Activated CD8-positive, alpha-beta memory T cell treated with anti-CD3 and anti-CD28 coated beads for 24 hours (primary cell): ENCODE measurements at places on chromosomes 1 and 21.

GRCh38 chr1:17829579-17829978, 74.4 kb downstream of the ACTL8 start:
- DNase-seq: no peak

GRCh38 chr21:25080661-25081060, 526.6 kb downstream of the MRPL39 start:
- no peak for DNase-seq

GRCh38 chr1:212597487-212597886, 11.1 kb upstream of the ATF3 start:
- no peak for DNase-seq

- no peak for DNase-seq
Measured at GRCh38 chr1:180489976-180490375, 12.4 kb downstream of the ACBD6 start.

DNA sequence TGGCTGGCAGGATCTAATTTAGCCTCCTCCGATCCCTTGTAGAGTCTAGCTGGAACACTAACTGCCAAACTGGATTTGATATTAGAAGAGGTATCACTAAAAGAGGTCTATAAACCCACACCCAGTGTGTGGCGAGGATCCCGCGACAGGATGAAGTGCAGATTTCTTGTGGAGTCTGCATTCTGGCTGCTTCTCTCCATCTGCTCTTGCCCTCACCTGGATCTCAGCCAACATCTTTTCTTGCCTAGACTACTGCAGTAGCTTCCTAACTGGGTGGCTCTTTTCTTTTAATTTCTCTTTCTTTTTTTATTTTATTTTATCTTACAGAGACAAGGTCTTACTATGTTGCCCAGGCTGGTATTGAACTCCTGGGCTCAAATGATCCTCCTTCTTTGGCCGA, 48.9 kb upstream of the CAPZB start:
- DNase-seq: no peak

DNA sequence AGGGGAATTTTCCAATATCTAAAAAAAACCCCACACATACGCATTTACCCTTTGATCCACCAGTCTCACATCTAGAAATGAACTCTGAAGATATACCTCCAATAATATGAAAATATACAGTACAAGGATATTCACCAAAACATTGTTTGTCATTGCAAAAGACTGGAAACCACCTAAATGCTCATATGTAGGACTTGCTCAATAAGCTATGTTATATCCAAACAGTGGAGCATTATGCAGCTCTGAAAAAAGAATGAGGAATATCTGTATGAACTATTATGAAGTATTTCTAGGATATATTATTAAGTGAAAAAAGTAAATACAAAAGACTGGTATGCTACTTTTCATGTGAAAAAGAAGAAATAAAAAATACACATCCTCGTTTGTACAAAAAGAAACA, 43.6 kb downstream of the CD55 start:
- no peak for DNase-seq

- DNase-seq: peak; percentile 83
Measured at GRCh38 chr1:206912445-206913095, 9.2 kb downstream of the FCMR start.

DNA sequence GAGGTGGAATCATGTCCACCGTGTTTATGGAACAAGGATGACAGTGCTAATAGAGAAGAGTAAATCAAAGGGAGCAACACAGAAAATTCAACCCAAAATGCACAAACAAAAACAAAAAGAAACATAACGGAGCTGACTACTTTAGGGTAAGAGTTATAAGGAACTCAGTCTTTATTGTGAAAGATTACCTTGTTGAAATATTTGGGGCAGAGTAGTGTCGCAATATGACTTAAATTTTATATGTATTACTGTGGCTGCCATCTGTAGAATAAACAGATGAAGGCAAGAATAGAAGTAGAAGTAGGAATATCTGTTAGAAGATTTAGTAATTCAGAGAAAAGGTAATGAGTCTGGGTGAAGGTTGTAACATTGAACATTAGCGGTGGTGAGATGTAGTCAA, 913.9 kb downstream of the BRINP3 start:
- DNase-seq: no peak

DNA sequence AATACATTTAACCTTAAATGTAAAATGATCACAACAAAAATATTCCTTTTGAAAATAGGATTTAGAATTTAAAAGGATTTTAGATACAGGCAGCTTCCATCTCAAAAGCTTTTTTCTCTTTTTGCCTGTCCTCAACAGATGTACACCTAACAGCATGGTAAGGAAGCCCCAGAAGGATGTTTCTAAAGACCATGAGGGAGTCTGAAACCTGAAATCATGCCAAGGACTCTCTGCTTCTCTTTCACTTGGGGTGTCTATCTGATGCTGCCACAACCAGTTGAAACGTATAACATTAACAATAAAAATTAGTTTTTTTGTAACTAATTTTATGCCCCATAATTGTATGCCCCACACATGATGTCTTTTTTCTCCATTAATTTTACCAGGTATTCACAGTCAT, 5.4 kb upstream of the ZNF281 start:
- no peak for DNase-seq

GRCh38 chr1:233033361-233033760, 83.0 kb downstream of the NTPCR start:
- no peak for DNase-seq

- no peak for DNase-seq
Measured at GRCh38 chr21:41641821-41642701, 124.8 kb downstream of the RIPK4 start.

DNA sequence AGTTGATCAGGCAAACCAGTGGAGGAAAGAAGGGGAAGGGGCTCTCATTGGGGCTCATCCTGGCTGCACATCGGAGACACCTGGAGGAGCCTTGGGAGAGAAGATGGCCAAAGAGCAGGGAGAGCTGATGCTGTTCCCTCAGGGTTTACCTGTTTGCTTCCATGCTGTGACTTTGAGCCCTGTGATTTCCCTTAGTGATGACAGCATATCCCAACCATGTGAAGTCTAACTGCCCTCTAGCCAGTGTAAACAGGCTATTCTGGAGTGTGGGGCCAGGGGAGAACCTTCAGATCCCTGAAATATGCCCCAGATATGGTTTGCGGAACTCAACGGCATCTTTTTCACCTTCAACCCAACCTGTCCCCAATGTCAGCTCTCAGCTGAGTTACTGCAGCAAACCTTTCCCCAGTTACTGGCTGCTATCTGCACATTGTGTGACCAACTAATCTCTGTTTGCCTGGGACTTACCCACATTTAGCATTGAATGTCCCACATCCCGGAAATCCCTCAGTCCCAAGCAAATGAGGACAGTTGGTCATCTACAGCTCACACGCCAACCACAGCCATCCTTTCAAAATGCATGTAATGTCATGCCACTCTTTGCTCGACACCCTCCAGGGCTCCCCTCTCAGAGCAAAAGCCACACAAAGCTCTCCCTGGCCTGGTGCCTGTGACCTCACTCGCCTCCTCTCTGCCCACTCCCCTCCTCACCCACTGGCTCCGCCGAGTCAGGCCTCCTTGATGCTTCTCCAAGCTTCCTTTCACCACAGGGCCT, 242.3 kb downstream of the KCNJ6 start:
- DNase-seq: no peak

GRCh38 chr1:80966266-80966665, 834.5 kb upstream of the ADGRL2 start:
- no peak for DNase-seq

DNA sequence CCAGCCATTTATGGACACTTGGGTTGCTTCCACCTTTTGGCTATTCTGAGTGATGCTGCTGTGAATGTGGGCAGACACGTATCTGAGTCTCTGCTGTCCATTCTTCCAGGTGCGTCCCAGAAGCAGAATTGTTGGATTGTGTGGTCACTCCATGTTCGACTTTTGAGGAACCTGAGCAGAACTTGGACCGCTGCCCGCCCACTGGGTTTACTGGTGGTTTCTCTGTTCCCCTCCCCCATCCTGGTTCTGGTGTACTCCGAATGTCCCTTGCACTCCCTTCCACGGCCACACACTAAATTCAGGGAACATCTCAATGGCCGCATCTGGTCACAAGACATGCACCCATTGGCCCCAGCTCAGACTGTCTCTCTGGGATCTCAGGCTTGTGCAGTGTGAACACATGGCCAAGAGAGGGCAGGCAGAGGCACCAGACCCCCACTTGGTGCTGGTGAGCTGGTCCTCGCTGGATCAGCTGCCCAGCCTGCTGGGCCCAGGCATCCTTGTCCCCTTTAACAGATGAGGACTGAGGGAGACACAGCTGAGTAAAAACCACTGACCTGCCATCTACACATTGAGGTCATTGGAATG, 565.1 kb downstream of the NPHP4 start:
- DNase-seq: no peak

DNA sequence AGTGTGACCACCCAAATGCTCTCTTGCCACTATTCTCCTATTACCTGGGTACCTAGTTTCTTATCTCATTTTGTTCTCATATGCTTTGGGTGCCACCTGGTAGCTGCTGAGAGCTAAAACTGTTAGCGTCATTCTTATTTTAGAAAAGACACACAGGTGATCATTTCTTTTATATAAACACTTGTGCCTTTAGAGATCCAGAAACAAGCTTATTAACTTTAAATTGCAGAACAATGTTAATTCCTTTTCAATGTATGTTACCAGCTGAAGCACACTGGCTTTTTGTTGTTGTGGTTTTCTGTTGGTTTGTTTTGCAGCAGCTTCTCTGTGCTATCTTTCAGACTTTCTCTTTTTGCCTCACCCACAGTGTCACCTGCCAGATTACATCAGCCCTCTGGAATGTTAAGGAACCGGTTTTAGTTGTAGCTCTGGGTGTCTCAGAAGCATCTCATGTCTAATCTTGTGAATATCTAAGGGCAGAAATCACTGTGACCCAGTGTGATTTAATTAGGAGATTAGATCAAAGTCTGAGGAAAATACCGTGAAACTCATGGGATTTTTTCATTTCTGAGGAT, 43.4 kb upstream of the SLC19A2 start:
- DNase-seq: no peak

- no peak for DNase-seq
Measured at GRCh38 chr1:192737306-192737705, 71.5 kb upstream of the RGS2 start.

- DNase-seq: no peak
Measured at GRCh38 chr1:80533775-80534334, 1266.9 kb upstream of the ADGRL2 start.

DNA sequence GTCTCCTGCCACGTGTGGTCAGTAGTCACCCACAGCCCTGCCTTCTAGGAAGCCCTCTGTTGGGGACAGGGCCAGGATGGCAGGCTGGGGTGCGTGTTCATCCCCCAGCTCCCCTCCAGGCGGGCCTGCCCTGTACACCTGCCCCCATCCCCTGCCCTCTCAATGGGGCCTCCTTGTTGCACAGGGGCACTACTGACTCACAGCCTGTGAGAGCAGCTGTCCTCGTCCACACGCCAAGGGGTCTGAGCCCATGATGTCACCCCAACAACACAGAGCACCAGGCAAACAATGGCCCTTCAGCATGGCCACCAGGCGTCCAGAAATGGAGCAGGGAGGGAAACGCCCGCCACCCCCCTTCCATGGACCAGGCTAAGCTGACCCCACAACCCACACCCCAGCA, 64.3 kb downstream of the ARHGEF16 start:
- DNase-seq: no peak

DNA sequence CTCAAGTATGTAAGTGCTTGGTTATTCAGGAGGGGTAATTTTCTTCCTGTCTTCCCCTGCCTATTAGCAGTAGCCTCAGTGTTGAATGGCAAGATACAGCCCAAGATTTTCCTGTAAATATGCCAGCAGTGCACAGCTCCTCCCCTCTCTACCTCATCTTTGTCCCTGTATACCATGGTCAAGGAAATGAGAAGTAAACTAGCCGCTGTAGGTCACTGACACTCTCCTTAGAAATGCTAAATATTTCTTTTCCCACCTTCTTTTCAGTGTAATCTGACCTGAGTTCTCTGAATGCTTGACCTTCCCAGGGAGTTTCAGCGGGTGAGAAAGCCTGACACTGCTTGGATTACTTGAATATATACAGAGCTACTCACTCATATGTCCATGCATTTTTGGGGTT, 84.1 kb upstream of the ZNF326 start:
- no peak for DNase-seq

GRCh38 chr1:161388639-161389038, 21.0 kb upstream of the CFAP126 start:
- DNase-seq: no peak

- DNase-seq: no peak
Measured at GRCh38 chr1:111851552-111851951, 95.9 kb downstream of the DDX20 start.

GRCh38 chr1:153345187-153346076, 3.2 kb downstream of the PGLYRP4 start:
- DNase-seq: peak; percentile 55

GRCh38 chr1:97209381-97209957, 487.9 kb downstream of the PTBP2 start:
- no peak for DNase-seq

- no peak for DNase-seq
Measured at GRCh38 chr1:210551899-210552298, 223.2 kb downstream of the HHAT start.

GRCh38 chr1:66413838-66414175, 120.1 kb upstream of the SGIP1 start:
- DNase-seq: no peak

DNA sequence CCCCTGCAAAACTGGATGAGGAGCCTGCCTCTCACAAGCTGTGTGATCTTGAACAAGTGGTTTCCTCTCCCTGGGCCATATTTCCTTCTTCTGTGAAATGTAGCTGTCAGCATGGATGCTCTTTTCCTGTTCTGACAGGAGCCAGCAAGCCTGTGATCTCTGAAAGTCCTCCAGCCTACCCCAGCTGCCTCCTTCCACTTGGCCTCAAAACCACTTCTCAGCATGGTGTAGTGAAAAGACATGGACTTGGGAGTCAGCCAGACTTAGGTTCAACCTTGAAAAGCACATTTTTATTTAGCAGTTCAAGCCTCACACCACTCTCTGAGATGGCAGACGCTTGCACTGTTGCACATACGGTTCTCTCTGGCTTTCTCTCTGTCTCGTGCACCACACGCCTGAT, 292.9 kb upstream of the DUSP10 start:
- DNase-seq: no peak

DNA sequence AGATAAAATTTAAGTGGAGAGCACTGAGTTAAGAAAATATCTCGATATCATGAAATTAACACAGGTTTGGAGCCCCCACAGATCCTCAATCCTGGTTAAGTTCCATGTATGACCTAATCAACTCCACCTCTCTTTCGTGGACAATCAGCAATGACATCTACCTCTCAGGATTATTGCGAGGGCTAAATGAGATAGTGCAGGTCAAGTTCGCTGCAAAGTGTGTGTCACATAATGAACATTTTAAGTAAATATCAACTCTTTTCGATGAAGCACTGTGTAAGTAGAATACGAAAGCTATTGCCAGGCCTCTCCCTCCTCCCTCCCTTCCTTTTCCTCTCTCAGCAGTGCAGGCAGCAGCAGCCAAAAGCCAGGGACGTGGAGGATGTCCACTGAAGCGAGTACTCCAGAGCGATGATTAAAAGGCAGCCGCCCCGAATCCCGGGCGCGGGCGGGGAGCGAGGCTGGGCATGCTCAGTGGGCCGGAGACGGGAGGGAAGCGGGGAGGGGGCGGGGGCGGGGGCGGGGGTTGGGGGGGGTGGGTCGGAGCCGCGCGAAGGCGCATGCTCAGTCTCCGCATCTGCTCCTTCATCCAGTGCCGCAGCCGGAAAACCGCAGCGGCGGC, at the start of gene CAMSAP2:
TSS of gene CAMSAP2 (plus strand) at position 567 of the 622 bp plus-strand sequence. CDS start 935 bp downstream, outside the sequence.
- peak; percentile 82 for DNase-seq

- DNase-seq: no peak
Measured at GRCh38 chr1:92992054-92992453, 30.8 kb upstream of the DIPK1A start.
